GF-D8 (cell line): ENCODE measurements at places on chromosomes 3 and 15.

DNA sequence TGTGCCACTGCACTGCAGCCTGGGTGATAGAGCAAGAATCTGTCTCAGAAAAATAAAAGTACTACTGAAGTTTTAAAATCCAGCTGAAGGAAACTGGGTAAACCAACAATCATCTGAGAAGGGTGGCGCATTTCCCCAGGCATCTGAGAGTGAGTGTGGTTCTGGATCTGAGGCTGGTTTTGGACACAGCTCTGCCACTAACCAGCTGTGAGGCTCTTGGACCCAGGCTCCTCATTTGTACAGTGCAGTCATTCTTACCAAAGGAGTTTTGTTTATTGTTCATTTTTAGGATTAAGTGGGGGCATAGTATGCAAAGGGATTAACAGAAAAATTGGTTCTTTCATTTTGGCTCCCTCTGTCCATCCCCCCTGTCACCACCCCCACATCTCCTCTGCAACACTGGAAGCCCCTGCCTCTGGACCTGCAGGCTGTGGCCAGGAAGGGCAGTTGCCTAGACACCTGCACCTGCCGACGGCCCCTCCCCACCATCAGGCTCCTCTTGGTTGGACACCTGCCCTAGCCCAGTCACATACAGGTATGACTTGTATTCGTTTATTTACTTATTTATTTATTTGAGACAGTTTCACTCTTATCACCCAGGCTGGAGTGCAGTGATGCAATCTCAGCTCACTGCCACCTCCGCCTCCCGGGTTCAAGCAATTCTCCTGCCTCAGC is 8.8 kb downstream of the NUP210 start:
- no peak for DNase-seq

- DNase-seq: no peak
Observed at GRCh38 chr3:196210673-196211556, at the start of gene ZDHHC19. ZDHHC19 (minus strand) TSS chr3:196211400; CDS start chr3:196211315, 85 bp downstream.

DNA sequence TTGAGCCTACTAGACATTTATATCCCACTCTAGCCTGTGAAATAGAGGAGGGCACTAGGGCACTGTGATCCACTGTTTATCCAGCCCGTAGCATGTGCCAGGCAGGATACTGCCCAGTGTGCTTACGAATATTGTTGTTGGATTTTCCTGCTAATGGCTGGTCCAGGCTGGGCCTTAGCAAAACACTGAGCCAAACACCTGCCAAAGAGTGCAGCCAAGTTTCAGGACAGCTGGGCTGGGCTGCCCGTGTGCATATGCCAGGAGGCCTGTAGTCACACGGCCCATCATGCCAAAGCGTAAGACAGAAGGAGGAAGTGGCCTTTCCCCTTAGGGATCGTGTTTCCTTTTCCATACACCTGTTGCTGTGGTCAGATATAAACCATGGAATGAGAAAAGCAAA is 54.5 kb upstream of the ABHD10 start:
- no peak for DNase-seq

DNA sequence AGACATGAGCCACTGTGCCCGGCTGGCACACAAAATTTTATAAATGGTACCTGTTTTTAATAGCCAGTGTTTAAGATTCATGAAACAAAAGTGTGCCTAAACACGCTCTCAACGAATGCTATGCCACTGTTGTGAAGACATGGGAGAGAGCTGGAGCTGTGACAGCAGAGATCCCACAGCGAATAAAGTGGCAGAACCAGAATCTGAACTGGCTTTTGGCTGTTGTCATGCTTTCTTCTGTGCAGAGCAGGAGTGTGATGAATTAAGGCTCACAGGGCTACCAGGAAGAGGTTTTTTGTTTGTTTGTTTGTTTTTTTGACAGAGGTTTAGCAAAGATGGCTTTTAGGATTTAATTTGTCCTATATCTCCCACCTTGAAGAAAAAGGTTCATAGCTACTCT is 14.5 kb downstream of the PTPRG start:
- no peak for DNase-seq

- DNase-seq: no peak
Observed at GRCh38 chr15:101494251-101494796, 4.8 kb upstream of the PCSK6 start.

GRCh38 chr15:79978655-79979514 is 7.9 kb upstream of the BCL2A1 start:
- peak; percentile 68 for DNase-seq

DNA sequence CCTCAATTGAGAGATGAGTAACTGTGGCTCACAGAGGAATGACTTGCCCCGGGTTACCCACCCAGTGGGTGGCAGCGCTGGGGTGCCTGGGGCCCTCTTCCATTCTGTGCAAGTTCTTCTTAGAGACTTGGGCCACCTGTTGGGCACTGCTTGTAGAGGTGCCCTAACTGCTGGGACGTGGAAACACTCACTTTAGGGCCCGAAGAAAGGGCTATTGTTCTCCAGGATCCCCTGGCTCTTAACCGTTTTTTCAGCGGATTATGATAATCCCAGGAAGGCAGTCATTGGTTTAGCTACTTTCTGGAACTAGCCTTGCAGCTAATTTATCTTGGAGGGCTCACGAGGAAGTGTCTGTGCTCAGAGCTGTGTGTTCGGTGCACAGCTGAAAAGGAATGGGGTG is 66.0 kb upstream of the GCNT3 start:
- no peak for DNase-seq

- no peak for DNase-seq
Observed at GRCh38 chr15:43237842-43238470, 17.1 kb upstream of the EPB42 start.

GRCh38 chr15:77772641-77773402 is 140.1 kb upstream of the LINGO1 start:
- DNase-seq: no peak

DNA sequence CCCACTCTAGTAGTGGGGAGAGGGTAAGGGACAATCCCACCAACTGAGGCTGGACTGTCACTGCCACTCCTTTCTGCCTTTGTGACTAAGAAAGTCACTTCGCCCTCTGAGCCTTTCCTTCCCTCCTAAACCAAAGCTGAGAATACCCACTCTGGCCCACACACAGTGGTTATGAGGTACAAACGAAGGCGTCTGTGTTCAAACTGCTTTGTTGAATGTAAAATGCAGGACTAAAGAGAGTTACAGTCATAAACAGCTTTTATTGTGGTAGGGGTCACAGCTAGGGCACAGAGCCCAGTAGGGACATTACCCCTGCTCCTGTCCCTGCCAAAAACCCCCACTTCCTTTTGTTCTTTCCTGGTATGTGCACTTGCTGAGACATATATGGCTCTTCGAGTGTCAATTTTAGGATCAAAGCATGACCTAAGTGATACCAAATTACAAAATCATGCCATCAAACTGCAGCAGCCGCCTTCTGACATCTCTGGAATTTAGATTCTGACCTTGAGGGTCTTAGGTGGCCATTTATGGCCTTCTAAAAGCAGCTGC is 45.1 kb downstream of the CTDSPL start:
- DNase-seq: no peak

- DNase-seq: no peak
Observed at GRCh38 chr3:10700821-10701220, 115.2 kb upstream of the SLC6A11 start.

DNA sequence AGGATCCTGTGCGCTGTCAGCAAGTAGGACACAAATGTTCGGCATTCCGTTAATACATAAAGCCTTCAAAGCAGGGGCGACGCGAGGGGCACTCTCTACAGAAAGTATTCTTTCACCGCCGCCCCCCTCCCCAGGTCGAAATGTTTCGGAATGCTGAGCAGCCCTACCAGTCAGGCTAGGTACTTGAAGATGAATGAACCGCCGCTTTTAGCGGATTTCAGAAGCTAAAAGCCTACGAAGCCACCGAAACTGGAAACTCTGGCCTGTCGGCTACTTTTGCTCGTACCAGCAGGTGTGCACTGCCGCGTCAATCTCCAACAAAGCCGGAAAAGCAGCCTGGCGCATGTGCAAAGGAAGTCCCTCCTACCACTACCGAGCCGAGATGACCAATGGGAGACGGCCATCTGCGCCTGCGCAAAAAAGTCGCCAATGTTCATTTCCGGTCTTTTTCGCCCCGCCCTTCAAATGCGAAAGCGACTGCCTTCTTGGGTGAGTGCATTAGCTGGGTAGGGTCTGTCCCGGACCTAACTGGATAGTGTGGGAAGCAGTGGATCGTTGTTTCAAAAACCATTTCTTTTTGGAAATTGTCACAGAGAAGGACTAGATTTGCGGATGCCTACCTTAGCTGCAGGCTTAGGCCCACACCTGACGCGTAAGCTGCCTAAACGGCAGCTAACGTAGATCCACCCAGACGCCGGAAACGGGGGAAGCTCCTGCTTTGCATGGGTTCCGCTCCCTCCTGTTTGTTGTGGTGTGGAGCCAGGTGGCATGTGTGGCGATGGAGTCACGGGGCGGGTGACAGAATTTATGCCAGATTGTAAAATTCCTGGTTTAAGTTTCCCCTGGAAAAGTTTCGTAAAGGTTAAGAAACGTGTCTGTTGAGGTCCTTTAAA is at the start of gene WDR5B:
WDR5B (minus strand) TSS at position 301 of the 893 bp plus-strand sequence. CDS start 534 bp downstream, outside the sequence.
- no peak for DNase-seq

DNA sequence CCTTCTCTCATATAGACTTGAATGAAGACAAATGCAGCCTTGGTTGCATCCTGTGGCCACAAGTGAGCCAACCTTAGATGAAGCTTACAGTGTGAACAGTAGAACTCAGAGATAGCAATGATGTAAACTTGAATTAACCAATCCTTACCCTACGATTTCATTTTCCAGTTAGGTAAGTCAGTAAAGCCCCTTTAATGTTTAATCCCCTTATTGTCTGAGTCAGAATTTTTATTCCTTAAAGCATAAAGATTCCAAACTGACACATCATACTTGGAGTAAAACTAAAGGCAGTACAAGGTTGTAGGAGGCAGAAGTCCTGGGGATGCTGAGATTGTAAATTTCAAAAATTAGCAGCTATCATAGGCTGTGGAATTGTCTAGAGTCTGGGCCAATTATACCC is 507.8 kb upstream of the DPH6 start:
- no peak for DNase-seq

- DNase-seq: no peak
Observed at GRCh38 chr15:65087411-65087810, 10.9 kb downstream of the KBTBD13 start.

- DNase-seq: no peak
Observed at GRCh38 chr3:123491966-123492587, 43.2 kb upstream of the ADCY5 start.

- no peak for DNase-seq
Observed at GRCh38 chr3:66863205-66864111, 134.6 kb upstream of the KBTBD8 start.
